ENCODE measurements at places on chromosomes 5 and 9.

GRCh38 chr9:6805532-6805931 lies 47.8 kb downstream of the KDM4C start:
- DNase-seq: no peak

- DNase-seq: no peak
Observed at GRCh38 chr9:90916147-90916734, 114.6 kb downstream of the SYK start.

DNA sequence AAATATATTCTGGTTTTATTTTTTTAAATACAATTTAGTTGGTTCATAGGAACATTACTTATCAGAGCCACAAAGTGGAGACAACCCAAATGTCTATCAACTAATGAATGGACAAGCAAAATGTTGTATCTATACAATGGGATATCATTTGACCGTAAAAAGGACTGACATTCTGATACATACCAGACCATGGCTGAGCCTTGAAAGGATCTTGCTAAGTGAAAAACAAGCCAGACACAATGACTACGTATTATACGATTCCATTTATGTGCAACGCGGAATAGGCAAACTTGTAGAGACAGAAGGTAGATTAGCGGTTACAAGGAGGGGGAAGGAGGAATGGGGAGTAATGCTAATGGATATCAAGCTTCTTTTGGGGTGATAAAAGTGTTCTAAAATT lies 621.6 kb downstream of the BNC2 start:
- DNase-seq: no peak

GRCh38 chr9:80937645-80938044 lies 751.7 kb downstream of the TLE1 start:
- DNase-seq: no peak

GRCh38 chr5:105684799-105685198 lies 1985.9 kb downstream of the EFNA5 start:
- DNase-seq: no peak

GRCh38 chr9:4301296-4301695 lies 1.4 kb upstream of the GLIS3 start:
- DNase-seq: no peak

- no peak for DNase-seq
Observed at GRCh38 chr5:180007582-180007981, 64.0 kb downstream of the RNF130 start.

- DNase-seq: no peak
Observed at GRCh38 chr5:29568028-29568427, 1625.5 kb upstream of the CDH6 start.
